ENCODE measurements at places on chromosomes 4 and X.

- DNase-seq: no peak
Measured at GRCh38 chrX:103830848-103831247, 1.2 kb downstream of the RAB9B start.

- DNase-seq: no peak
Measured at GRCh38 chrX:11611965-11612364, 53.8 kb downstream of the ARHGAP6 start.

GRCh38 chr4:72063726-72064125 is 31.9 kb downstream of the NPFFR2 start:
- no peak for DNase-seq

- no peak for DNase-seq
Measured at GRCh38 chr4:61086357-61086756, 113.8 kb upstream of the ADGRL3 start.

- DNase-seq: no peak
Measured at GRCh38 chrX:3526071-3526470, 179.6 kb upstream of the MXRA5 start.

DNA sequence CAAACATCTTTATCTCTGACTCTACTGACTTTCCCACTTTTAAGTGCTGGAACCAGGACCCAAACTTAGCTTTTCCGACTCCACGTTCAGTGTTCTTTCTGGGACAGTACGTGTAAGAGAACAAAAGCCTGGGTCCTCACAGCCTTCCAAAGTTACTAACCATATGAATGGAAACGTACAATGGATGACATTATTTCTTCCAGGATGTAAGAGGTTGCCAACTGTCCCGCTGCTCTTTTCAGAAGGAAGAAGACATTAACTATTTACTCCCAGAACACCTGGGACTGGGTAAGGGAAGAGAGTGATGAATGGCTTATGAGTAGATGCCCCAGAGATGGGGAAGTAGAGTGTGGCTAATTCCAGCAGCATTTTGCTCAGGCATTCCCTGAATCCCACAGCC is 114.7 kb downstream of the TRAPPC11 start:
- no peak for DNase-seq

DNA sequence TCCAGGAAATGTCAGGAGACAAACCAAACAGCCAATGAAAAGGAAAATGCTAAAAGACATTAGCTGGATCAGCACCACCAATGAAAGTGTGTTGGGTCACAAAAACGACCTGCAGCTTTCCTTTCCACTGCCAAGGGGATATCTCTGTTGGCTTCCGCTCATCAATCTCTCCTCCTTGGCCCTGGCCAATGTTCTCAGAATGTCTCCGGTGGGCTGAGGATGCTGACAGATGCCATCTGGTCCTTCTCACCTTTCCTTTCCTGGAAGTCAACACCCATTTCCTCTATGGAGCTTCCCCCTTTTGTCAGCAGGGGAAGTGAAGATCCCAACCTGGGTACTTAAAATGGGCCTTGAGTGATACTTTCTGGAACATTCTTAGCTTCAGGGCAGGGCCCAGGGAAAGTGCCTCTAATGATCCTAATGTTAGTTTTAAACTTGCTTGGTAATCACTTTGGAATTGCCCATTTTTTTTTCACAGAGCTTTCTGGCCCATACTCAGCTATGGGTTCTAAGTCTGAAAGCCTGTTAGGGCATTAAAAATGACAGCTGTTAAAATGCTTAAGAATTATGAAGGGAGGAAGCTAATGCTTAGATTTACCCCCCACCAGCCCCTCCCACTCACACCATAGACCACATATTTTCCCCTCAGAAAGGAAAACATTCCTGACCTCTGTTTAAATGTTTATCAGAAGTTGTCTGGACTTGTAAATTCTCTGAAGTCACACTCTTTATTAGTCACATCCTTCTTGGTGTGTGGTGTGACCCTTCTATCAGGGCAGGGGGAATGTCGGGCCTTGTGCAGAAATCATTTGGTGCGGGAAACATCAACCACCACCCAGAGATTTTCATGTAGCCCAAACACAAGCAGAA is 29.2 kb downstream of the IGFBP7 start:
- DNase-seq: no peak

- DNase-seq: no peak
Measured at GRCh38 chr4:156475322-156475721, 496.3 kb downstream of the PDGFC start.

GRCh38 chrX:119552508-119552907 is 12.7 kb downstream of the STEEP1 start:
- no peak for DNase-seq

- DNase-seq: no peak
Measured at GRCh38 chrX:149131774-149132173, 373.3 kb downstream of the IDS start.

DNA sequence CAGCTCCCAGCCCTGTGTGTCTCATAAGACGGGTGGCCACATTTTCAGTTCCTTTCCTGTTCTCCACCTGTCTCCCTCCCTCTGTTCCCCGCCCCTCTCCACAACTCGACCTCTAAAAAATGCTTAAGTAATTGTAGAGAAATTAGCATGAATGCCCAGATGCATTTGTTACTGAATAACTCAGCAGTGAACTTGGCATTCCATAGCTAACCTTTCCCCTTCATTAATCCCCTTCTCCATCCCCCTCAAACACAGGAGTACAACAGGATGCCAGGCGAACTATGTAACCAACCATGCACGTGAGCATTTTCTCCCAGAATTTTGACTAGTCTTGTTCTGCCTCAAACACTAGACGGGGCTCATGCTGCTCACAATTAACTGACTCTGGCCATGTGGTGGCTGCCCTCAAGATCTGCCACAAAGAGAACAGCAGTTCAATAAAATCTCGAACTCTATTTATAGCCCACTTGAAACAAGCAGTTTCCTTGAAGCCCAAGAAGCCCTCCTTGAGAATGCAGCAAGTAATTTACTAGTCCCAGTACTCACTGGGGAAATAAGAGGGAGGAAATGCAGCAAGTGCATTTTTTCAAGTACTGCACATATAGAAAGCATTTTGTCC is 351.2 kb downstream of the ARHGAP24 start:
- no peak for DNase-seq

GRCh38 chr4:146053891-146054290 is 115.3 kb upstream of the ZNF827 start:
- no peak for DNase-seq

DNA sequence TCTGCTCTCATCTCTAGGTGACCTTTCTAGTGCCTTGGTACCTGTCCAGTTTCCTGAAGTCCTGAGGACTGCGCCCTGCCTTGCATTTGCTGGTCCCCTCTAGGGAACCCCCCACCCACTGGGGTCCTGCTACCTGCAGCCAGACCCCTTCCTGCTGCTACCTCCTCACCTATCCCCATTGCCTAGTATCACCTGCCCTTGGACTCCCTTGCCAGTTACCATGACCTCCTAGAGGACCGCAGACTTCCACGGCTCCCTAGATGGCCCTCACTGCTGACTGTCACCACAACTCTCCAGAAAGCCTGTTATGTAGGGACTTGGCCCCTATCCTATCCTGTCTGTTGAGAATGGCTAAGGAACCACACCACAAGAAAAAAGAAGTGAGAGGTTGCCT is 166.6 kb downstream of the EFNB1 start:
- DNase-seq: no peak

DNA sequence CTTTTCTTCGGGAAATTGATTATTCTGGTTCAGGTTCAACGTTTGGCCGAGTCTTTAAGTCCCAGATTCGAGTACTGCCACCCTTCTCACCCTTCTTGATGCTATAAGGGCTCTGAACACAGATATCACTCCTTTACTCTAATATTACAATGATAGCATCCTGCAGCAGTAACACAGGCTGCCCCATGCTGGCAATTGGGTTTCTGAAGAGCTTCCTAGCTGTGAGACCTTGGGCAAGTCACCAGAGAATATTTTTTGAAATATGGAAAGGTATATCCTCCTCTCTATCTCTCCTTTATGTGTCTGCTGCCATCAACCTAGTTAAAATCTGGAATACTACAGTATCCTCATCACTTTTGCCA is 297 bp upstream of the MTMR8 start:
- DNase-seq: no peak
